ENCODE measurements at places on chromosomes 3 and 15.

DNA sequence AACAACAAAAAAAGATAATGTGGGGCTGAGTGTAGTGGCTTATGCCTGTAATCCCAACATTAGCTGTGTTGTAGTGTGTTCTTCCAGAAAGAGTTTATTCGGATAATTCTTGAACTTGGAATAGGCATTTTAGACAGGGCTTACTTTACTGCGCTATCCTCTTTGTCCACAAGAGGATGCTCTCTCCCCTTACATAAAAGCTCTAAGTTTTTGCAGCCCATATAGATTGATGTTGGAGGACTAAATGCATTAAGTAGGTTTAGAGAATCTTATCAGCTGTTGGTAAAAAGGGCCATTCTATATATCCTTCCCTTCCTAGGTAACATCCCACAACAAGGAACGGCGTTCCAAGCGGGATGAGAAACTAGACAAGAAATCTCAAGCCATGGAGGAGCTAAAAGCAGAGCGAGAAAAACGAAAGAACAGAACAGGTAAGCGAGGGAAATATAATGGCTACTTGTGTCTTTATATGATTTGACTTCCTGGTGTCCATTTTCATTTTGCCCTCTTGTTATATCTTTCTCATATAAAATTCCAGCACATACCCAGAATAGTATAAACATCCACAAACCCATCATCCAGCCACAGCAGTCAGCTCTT lies 27.8 kb upstream of the ITPKA start:
- peak; percentile 53 for DNase-seq

- no peak for DNase-seq
These were observed 65.3 kb downstream of the SLC30A4 start for GRCh38 chr15:45457220-45457619.

GRCh38 chr15:78992416-78993256 lies 47.8 kb upstream of the CTSH start:
- DNase-seq: no peak

DNA sequence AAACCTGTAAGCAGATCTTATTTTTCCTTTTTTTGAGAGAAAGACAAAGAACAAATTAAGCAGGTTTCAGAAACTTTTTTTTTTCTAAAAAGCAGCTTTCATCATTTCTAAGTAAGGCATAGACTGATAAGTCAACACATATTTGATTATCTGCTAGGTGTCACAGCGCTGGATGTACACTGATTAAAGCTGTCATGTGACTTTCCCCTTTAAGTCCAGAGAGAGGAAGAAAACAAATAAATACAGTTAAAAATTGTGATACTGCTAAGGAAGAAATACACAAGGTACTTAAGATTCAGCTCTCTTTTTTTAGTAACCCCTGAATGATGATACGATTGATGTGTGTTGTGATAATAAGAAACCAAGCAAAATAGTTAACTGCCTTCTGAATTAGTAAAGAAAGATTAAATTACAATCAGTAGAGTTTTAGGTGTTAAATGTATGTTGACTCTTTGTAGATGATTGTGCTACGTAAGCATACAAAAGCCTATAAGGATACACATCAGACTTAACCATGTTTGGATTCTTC lies 2.8 kb downstream of the GLCE start:
- no peak for DNase-seq

DNA sequence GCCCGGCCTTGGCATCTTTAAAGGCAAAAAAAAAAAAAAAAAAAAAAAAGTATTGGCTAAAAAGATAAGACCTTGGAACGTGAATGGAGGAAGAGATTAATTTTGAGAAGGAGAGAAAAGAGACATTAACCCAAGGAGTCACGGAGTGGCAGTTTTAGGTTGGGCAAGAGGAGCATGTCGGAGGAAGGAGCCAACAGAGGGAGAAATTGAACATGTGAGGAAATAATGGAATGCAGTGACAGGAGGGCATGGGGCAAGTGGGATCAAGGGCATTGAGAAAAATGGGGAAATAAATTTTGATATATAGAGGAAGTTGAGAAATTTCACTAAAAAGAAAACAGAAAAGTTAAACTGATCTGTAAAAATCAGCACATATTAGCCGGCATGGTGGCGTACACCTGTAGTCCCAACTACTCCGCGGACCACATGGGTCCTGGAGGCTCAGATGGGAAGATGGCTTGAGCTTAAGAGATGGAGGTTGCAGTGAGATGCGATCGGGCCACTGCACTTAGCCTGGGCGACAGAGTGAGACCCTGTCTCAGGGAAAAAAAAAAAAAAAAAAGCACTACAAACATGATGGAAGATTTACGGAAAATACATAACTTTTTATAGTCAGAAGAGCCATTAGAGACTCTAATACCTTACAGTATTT lies 1.2 kb downstream of the HAUS2 start:
- no peak for DNase-seq

DNA sequence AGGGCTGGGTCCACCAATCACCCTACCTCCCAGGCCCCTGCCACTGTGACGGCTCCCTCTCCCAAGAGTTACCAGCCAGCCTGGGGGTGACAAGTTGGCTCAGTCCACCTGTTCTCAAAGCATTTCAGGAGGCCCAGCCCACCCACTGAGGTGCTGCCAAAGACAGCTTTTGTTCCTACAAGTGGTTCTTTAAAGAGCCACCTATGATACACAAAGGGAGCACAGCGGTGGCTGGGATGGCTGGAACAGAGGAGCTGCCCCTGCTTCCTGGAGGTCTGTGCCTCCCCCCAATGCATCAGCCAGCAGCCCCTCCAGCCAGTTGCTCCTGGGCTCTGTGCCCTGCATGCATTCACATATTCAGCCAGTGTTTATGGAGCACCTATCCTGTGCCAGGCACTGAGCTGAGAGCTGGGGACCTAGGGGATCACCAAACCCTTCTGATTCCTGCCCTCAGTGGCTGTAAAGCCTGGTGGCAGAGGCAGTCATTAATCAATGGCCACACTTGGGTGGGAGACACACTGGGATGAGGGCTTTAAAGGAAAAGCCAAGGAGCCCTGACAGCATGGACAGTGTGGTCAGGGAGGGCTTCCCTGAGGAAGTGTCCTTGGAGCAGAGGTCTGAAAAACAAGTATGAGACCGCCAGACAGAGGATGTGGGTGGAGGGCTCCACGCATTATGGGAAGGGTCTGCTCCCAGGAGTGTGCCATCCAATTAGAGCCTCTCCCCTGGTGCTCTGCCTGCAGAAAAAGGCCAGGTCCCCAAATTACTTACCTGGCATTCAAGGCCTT lies 107.1 kb upstream of the LINGO1 start:
- no peak for DNase-seq

GRCh38 chr3:98564282-98565005 lies 29.0 kb downstream of the CPOX start:
- DNase-seq: peak; percentile 62

GRCh38 chr3:142574665-142575064 lies 3.9 kb downstream of the ATR start:
- no peak for DNase-seq

DNA sequence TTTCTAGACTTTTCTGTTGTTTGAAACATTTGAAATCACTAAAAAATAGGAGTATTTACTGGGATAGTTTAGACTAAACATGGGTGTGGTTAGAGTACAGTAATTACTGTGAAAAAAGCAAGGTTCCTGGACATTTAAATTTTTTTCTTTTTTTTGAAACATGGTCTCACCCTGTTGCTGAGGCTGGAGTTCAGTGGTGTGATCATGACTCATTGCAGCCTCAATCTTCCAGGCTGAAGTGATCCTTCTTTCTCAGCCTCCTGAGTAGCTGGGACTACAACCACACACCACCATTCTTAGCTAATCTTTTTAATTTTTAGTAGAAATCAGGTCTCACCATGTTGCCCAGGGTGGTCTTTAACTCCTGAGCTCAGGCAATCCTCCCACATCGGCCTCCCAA lies 20.4 kb upstream of the CELF6 start:
- no peak for DNase-seq

GRCh38 chr3:39126532-39127071 lies 19.1 kb downstream of the TTC21A start:
- no peak for DNase-seq

GRCh38 chr3:155332716-155333115 lies 39.2 kb upstream of the STRIT1 start:
- DNase-seq: no peak

GRCh38 chr3:52721730-52722008 lies 15.8 kb downstream of the SPCS1 start:
- no peak for DNase-seq

DNA sequence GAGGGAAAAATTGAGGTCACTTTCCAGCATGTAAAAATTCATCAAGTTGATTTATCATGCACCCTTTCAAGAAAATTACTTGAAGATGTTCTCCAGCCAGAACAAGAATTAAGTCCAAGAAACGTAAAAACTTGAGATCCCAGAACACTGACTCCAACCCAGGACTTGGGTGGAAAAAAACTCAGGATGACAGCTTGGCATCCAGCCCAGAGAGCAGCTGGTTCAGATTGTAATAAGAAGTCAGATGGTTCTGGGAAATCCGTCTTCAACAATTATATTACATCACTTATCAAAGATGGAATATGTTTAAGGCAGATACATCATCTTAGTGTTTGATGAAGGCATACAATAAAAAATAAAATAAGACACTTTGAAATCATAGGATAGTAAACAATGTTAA lies 23.0 kb upstream of the DNAJC13 start:
- DNase-seq: no peak

DNA sequence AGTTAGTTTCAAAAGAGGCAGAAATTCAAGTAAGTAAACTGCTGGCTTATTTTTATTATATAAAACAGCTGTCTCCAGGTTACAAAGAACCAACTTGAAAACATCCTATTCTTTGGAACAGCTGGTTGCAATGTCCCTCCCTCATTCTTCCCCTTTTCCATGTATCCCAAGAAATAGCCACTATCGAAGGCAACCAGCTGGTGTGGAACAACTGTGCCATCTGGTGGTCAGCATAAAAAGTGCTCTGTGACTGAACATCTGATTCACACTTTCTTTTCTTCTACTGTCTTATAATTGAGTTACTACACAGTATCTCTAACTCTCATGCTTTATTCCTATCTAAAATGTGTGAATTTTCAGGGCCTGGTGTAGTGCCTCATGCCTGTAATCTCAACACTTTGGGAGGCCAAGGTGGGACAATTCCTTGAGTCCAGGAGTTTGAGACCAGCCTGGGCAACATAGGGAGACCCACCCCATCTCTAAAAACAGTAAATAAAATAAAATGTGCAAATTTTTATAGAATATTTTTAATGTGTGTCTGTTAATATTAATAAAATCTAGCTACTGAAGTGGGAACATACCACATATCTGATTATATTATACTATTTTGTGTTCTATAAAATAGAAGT lies 9.6 kb downstream of the OSBPL11 start:
- DNase-seq: no peak

DNA sequence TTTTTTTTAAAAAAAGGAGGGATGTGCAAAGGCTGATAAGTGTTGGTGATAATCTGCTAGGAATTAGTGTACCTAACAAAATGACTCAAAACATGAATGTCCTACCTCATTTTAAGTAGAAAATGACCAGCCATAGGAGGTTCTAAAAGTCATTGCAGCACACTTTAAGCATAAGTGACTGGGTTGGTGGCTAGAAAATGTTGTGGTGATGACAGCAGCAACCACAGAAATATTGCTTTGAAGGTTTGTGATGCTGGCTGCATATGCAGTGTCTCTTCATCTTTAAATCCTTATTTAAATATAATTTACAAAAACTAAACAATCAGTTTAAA lies 55.2 kb downstream of the CMSS1 start:
- no peak for DNase-seq

DNA sequence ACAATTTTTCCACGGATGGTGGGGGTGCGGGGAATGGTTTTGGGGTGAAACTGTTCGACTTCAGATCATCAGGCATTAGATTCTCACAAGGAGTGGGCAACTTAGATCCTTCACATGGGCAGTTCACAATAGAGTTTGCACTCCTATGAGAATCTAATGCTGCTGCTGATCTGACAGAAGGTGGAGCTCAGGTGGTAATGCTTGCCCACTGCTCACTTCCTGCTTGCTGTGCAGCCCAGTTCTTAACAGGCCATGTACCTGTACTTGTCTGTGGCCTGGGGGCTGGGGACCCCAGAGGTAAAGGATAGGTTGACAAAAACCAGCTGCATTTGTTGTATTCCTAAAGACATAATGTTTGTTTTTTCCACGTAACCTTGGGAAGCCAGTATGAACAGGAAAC lies 16.0 kb downstream of the DZIP3 start:
- DNase-seq: no peak

- no peak for DNase-seq
These were observed 39.6 kb downstream of the KBTBD12 start for GRCh38 chr3:127954640-127955039.

DNA sequence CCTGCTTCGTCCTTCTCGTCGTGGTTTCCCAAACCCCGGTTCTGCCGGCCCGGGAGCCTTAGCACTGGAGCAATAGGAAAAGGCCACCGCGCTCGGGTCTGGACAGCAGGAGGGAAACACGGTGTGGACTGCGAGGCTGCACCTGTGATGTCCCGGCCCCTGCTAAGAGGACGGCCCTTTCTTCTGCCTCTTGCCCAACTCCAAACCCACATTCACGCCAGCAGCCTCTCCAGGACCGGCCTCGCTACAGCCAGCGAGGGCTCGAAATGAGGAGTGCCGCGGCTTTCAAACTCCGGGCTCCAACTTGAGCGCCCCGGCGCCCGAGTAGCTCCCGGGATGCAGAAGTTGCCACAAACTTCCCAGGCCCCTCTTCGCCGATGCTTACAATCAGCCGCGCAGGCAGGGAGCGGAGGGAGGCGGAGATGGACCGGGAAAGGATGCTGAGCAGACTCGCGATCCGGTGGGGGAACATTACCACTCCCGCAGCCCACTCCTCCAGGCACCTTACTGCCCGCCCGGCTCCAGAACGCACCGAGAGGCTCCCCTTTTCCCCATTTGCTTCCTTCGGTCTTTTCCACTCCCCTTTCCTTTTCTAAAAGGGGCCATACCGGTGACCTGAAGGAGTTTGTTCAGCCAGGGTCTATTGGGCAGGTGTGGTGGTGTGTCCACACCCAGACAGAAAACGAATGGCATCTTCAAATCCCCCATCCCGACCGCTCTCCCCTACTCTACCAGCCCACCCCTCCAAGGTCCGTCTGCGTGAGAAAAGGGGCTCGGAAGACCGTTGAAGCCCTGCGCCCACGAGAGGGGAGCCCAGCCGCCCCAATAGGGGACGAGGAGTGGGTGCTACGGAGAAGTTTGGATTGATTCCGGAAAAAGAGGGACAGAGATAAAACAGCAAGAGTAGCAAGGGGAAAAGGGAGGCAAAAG lies 18.8 kb upstream of the SATB1 start:
- DNase-seq: peak; percentile 3

DNA sequence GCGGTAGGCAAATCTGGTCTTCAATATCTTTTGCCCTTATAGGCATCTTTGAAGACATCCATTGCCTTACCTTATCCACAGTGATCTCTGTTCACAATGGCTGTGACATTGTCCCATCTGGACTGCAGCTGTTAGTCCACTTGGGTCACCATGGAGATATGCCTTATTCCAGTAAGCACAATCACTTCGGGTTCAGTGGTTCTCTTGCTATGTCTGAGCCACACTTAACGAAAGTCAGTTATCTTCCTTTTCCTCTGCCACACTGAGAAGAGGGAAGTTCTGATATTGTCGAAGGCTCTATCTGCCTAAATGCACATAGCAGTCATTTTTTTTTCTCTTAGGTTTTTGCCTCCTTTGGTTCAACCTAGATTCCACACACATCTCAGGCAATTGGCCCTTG lies 119.0 kb upstream of the SATB1 start:
- no peak for DNase-seq

- peak; percentile 85 for DNase-seq
These were observed 67.1 kb upstream of the CDV3 start for GRCh38 chr3:133506215-133506901.

- no peak for DNase-seq
These were observed 24.1 kb downstream of the SLC24A5 start for GRCh38 chr15:48144889-48145288.

GRCh38 chr15:79970181-79970580 lies 815 bp downstream of the BCL2A1 start:
- DNase-seq: no peak

Data from T-helper 1 cell (primary cell).